ENCODE measurements at places on chromosomes 16 and 17.

DNA sequence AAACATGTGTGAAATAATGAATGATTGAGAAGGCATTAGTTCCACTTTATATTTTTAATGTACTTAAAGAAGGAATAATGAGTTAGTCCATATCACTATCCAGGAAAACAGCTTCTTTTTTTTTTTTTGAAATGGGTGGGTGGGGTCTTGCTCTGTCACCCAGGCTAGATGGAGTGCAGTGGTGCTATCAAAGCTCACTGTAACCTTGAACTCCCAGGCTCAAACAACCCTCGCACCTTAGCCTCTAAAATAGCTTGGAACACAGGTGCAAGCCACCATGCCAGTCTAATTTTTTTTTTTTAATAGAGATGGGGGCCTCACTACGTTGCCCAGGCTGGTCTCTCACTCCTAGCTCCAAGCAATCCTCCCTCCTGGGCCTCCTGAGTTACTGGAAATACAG, 275.5 kb downstream of the CEP112 start:
- no peak for DNase-seq

GRCh38 chr17:43515656-43516055, 30.5 kb downstream of the ETV4 start:
- peak; percentile 51 for DNase-seq

GRCh38 chr17:1985686-1986085, 39.4 kb downstream of the RTN4RL1 start:
- DNase-seq: no peak

GRCh38 chr17:78253946-78254672, 22.7 kb downstream of the TMEM235 start:
- DNase-seq: peak; percentile 71

DNA sequence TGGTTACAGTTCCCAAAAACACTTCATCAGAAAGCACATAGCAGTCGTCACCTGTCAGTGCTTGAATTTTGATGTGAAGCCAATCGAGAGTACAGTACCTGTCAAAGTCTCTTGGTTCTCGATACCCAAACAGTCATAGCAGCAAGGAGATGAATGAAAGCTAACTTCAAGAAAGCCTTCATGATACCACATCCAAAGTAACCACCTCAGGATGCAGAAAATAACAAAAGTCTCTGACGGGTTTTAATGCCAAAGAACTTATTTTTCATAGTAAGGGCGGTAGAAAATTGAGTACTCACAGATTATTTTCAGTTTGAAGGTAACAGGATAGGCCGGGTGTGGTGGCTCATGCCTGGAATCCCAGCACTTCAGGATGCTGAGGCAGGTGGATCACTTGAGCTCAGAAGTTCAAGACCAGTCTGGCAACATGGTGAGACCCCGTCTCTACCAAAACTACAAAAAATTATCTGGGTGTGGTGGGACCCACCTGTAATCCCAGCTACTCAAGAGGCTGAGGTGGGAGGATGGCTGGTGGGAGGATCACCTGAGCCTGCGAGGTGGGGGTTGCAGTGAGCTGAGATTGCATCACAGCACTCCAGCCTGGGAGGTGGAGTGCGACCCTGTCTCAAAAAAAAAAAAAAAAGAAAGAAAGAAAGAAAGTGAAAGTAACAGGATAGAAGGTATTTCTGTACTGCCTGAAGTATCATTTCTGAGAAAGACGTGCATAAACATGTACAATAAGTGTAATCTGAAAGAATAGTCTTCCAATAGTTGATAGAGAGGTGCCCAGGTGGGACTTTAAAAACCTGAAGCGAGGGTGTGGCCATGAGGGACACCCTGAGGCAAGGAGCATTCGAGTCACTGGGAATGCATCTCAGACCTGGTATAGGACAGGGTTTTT, 15.4 kb downstream of the MFSD11 start:
- DNase-seq: no peak
